Body of pancreas (tissue), 4 donors: ENCODE measurements at places on chromosomes 7 and 10.
A peak's percentile ranks its signal among the peaks of the same experiment; 100 is the strongest.

GRCh38 chr10:86254526-86255174, 111.9 kb downstream of the GRID1 start:
- no peak for DNase-seq

- peak; percentile 82 for DNase-seq
Observed at GRCh38 chr10:110746254-110746826, 102.2 kb downstream of the RBM20 start.

DNA sequence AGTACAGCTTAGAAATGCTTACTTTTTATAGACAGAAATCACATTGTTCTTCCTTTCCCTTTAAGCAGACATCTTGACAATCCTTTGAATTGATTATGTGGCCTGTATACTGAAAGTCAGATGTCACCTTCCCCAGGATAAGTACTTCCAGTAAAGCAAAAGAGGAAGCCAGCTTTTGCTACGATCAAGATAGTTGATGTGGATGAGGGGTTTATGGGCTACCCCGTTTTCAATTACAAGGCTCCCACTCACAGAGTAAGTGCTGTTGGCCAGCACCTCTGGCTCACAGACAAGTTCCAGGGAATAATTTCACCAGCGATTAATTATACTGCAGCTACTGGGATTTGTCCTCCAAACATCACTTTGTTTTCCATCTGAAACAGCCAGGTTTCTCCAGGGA, 95.1 kb upstream of the SAMD8 start:
- no peak for DNase-seq

DNA sequence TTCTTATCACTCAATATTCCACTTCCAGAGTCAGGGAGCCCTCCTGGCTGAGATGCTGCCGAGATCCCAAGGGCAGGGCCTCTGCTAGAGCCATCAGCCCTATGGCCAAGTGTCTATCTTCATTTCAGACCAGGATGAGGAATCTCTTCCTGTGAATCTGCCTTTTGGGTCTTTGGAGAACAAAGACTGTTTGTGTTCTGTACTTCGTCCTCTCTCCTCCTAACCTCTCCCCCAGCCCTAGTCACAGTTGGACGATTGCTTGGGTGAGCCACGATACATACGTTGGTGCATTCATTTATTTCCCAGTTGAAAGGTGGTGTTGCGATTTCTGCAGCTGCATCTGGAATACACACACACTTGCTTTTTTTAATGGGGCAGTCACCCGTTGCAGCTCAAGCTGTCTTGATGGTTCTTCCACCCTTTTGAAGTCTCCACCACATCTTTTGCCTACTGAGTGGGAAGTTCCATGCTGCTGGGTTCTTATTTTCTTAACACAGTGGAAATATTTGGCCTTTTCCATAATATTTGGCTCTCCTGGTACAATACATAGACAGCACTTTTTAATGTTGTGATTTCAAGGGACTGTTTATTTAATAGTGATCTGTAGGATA, 26.7 kb downstream of the SH3PXD2A start:
- no peak for DNase-seq

GRCh38 chr7:108307595-108307994, 148.6 kb downstream of the NRCAM start:
- DNase-seq, result no peak

DNA sequence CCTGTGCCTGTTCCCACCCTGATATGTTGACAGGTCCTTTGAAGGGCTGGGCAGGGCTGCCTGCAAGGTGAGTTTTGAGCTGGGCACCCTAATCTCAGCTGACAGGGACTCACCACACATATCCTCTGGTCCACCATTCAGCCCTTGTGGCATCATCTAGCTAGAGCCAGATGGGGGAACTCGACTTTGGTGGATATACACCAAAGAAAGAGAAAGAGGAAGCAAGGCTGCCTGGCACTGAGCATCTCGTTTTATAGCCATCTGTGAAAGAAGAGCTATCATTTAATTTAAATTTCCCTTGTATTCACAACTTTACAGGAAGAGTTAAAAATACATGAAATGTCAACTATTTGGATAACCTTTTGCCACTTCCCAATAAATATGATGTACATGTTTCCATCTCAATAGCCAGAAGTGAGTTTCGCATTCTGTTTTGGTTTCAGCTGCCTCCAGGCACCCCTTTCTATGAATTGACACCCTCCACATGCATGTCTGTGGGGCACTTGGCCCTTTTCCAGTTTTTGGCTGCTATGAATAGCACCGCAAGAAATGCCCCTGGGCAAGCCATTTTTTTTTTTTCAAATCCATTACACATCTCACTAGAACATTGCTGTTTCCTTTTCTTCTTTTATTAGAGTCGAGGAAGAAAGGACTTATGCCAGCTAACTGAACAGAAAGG, 22.9 kb upstream of the GRB10 start:
- no peak for DNase-seq

GRCh38 chr7:139651308-139651707, 126.5 kb downstream of the HIPK2 start:
- no peak for DNase-seq

- DNase-seq, result no peak
Observed at GRCh38 chr10:72736828-72737220, 44.9 kb downstream of the MCU start.

DNA sequence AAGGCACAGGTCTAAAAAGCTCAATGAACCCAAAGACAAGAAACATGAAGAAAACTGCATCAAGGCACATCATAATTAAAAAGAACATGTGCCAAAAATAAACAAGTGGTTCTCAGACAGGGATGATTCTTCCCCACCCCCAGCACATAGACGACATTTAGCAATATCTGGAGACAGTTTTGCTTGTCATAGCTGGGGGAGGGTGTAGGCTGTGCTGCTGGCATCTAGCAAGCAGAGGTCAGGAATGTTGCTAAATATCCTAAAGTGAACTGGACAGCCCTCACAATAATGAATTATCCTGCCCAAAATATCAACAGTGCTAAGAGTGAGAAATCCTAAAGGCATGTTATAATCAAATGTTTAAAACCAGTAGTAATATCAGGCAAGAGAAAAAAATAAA, 122.6 kb downstream of the MICU1 start:
- DNase-seq, result no peak

GRCh38 chr7:1359681-1360485, 99.4 kb downstream of the MICALL2 start:
- no peak for DNase-seq

- no peak for DNase-seq
Observed at GRCh38 chr10:94878649-94879048, 59.8 kb upstream of the CYP2C9 start.

GRCh38 chr10:52871191-52871843, 98.7 kb upstream of the MBL2 start:
- no peak for DNase-seq

- DNase-seq, result no peak
Observed at GRCh38 chr10:130044067-130045061, 66.3 kb downstream of the C10orf143 start.

- DNase-seq, result no peak
Observed at GRCh38 chr10:111130471-111130870, 53.6 kb downstream of the ADRA2A start.

GRCh38 chr10:34624323-34625153, 190.6 kb downstream of the PARD3 start:
- no peak for DNase-seq

- DNase-seq, result no peak
Observed at GRCh38 chr7:102425639-102426267, 7.6 kb upstream of the ORAI2 start.

DNA sequence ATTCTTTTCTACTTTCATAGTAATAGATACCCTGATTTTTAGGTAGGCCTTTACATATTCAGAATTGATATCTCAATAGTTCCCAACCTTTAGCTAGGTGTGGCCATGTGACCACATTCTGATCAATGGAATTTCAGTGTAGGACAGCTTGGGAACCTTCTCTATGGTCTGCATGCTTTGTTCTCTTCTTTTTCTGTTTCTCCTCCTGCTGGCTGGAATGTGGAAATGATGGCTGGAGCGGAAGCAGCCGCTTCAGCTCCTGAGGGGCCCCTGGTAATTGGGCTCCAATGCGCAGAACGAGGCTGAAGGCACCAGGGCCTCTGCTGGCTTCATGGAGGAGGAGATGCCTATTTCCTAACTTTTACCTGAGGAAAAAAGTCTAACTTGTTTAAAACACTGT, 152.6 kb downstream of the ZMYND11 start:
- no peak for DNase-seq

DNA sequence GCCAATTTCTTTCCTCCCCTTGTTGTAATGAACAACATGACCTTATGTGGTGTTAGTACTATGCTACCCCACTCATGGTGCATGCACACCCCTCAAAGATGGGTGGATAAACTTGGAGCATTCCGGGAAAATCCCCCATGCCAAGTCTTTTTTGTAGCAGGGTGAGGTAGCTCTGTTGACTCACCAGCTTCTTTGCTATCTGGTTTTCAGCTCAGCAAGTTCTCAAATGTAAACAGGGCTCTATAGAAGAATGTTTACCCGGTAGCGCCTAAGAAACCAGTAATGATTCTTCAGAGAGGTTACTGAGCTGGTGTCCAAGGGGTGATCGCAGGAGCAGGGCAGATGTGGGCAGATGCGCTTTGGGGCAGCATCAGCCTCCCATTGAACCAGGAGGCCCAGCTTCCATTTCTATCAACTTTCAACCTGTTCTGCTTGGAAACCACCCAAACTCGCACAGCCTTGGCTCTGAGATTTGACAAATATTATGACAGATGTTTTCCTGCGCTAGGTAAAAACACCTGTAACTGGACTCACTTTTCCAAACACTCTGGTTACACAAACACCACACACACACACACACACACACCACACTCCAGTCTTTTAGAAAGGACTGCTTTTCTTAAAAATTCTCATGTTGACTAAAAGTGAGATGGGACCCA, 87.8 kb downstream of the ZRANB1 start:
- DNase-seq, result peak; percentile 65

- no peak for DNase-seq
Observed at GRCh38 chr7:100124301-100125230, 2.2 kb upstream of the MBLAC1 start.

GRCh38 chr7:114432061-114432460, 17.4 kb downstream of the FOXP2 start:
- no peak for DNase-seq

- DNase-seq, result no peak
Observed at GRCh38 chr7:138257459-138258196, 181.4 kb downstream of the AKR1D1 start.

GRCh38 chr7:48154792-48155413, 16.4 kb upstream of the ABCA13 start:
- peak; percentile 73 for DNase-seq

DNA sequence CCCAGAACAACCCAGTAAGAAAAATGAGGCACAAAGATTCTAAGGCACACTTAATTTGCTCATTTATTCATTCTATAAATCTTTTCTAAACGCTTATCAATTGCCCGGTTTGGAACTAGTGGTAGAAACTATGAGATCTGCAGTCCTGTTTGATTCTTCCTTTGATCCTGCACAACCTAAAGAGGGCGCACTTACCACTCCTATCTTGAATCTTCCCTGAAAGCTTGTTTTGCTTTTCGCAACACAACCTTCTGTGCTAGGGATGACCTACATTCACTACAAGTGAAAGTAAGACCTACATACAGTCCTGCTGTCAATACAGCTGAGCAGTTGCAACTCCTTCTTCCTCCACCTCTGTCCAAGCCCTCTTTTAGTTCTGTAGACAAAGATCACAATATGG, 12.6 kb upstream of the ARL4A start:
- DNase-seq, result peak; percentile 66

- no peak for DNase-seq
Observed at GRCh38 chr10:29858702-29859267, 200.6 kb downstream of the JCAD start.

DNA sequence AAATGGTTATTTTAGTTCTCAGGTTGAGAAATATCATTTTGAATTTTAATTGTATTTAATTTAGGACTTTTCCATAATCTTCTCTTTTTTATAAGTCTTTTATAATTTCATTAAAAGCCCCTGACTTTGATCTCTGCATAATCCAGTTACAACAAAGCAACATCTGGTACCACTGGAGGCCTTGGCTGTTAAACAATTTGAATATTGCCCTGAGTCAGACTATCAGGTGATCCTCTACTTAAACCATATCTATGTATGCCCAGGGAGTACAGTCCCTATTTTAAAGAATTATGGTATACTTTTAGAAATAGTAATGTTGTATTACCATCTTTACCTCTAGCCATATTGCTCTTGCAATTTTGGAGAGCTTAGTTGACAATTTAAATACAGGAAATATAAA, 119.1 kb downstream of the MAGI2 start:
- no peak for DNase-seq

- peak; percentile 39 for DNase-seq
Observed at GRCh38 chr7:16918288-16918895, 36.6 kb upstream of the AGR3 start.
